Epithelial cell of proximal tubule (primary cell): ENCODE measurements at places on chromosomes 4 and X. TPM values are rescaled to one million over a fixed set of nuclear protein-coding genes. Genes with fewer than 3 reads are reported as not detected.

The SASH3 gene
- total RNA-seq: not detected in 2 replicates

The PDE5A gene
- total RNA-seq: 1.2 and 2.1 TPM in 2 replicates

The HGFAC gene
- total RNA-seq: not detected in 2 replicates

- DNase-seq: no peak
Measured at GRCh38 chr4:171376724-171377123, 436.5 kb upstream of the GALNTL6 start.

DNA sequence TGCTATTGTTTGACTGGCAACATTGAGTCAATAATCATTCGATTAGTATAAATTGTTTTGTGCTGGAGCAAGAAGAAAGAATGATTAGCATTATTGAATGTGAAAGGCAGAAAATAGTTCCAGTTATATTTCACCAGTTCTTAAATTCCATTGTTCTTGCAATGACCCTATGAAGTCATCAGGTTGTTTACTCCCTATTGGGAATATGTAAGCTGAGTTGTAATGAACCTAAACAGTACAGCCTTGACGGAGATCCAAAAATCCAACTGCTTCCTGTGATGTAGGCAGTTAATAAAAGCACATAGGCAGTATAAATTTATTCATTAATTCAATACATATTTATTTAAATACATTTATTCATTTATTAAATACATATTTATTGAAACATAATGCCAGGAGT, 947.5 kb downstream of the PCDH7 start:
- no peak for DNase-seq

DNA sequence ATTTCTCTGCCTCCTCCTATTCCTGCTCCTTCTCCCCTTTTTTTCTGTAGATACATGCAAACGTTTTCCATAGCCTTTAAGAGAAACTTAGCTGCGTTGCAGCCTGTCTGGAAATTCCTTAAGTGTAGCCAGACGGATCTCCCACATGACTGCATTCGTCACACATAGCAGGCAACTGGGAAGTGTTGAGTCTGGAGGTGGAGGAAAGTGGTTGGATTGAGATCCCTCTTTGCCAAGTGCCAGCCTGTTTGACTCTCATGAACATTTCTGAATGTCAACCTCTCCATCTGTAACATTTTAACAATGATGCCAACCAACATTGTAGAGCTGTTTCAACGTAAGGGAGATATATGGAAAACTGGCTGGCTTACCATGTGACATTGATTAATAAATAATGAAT, 45.1 kb upstream of the FAM9A start:
- peak; percentile 74 for DNase-seq

DNA sequence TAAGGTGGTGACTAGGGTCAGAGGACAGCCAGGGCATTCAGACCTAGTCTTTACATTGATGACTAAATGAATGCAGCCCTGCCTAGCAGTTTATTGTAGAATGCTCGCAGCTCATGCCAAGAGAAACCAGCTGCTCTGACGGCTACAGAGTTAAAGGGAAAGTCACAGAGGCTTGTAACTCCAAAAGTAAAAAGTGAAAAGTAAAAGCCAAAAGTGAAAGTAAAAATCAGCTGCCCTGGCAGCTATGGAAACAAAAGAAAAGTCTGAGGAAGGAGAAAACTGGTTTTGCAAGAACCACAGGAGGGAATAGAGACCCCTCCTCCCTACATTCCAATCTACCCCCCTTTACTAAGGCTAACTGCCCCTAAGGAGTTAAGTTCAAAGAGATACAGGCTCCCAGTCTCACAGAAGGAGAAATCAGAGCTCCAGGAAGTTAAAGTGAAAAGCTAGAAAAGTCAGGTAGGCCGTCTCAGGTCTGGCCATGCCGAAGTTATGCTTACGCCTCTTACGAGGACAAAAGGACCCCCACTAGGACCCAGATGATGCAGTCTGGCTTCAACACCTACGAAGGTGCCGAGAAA, 6.0 kb downstream of the GAGE10 start:
- DNase-seq: no peak

DNA sequence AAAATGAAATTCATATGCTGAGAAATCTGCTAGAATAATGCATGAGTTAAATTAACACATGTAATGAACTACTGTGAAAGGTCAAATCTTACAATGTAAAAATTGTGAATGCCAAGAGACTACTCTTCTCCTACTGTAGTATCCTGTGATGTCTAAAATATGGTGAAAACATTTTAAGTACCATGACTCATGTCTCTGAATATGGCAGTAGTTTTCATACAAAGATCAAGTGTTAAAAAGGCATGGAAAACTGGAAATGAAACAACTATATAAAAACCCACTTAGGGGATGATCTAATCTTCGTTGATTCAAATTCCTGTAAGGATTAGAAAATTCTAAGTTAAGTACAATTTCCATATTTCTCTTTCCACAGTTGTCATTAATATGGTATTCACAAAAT, 221.3 kb downstream of the PPP3CA start:
- no peak for DNase-seq

DNA sequence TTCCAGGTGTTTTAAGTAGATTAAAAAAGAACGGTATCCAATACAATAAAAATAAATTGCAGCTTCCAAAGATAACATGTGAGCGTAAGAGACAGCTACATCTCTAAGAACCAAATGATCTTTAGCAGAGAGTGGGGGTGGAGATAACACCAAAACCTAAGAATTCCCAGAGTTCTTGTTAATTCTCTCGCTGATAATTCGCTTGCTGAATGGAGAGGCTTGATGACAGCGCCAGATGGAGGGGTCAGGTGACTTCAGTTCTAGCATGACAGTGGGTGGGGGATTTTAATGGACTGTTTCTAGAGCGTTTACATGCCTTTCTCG, 2.3 kb downstream of the CLCN4 start:
- DNase-seq: no peak
